ENCODE measurements at places on chromosomes 5 and 9.

- no peak for DNase-seq
Observed at GRCh38 chr9:120625222-120625621, 45.3 kb upstream of the CDK5RAP2 start.

GRCh38 chr5:96636046-96636445 is 26.1 kb upstream of the CAST start:
- DNase-seq: no peak

DNA sequence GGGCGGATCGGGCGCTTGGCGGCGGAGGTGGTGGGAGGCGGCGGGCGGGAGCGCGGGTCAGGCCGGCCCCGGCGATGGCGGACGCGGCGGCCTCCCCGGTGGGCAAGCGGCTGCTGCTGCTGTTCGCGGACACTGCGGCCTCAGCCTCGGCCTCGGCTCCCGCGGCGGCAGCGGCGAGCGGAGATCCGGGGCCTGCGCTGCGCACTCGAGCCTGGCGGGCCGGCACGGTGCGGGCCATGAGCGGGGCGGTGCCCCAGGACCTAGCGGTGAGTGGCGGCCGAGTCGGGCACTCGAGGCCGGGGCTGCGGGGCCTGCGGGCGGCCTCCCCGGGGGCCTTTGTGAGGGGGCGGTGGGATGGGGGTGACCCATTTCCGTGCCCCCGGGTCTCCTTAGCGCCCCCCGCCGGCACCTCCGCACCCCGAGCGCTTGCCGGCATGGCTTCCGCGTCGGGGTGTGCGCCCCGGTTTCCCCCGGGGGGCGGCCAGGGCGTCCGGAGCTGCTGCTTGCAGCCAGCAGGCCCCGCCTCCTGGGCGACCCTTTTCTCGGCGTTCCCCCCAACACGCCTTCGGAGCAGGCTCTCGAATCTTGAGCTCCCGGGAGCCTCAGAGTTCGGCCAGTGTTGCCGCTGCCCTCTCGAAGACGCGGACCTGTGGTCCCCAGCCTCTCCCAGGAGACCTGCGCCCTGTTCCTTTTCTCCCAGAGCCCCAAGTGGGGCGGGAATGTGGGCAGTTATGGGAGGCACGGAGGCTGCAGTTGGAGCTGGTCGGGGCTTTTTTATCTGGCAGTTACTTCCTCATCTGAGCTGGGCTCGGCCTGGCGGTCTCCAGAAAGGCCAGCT is 456 bp downstream of the KDM3B start:
- peak; percentile 55 for DNase-seq

DNA sequence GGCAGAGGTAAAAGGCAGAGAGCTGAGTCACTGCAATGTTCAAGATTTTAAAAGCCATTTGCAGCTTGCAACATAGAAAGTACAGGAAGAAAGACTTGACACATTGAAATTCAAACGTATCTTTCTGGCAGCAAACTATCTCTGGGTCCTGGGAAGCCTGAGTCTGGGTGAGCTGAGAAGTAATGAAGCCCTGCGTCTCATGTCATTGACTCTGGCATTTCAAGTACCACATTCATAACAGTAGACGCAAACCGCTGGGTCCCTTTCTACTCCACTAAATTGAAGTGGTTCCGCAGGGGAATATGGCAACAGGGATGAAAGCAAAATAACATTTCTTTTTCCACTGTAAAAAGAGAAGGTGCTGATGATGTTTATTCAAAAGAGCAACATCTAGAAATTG is 694.3 kb downstream of the BRINP1 start:
- no peak for DNase-seq

DNA sequence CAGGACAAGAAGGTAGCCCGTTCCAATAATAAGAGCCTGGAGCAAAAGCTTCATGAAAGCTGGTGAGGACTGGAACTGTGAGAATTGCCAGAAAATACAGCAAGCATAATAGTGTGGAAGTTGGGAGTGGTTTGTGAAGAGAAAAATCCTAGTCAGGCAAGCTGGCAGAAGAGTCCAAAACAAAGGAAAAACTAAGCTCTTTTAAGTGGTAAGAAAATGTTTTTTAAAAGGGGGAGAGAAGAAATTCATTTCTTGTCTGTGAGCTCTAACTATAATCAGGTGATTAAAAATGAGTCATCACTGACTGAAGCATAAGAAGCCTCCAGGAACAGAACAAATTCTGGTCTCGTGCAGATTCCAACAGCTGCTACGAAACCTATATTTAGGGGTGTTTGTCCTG is 102.6 kb downstream of the CAAP1 start:
- no peak for DNase-seq

- DNase-seq: no peak
Observed at GRCh38 chr5:1447671-1448361, 2.6 kb upstream of the SLC6A3 start.

- DNase-seq: peak; percentile 43
Observed at GRCh38 chr9:5629312-5630080, 589 bp downstream of the RIC1 start.

DNA sequence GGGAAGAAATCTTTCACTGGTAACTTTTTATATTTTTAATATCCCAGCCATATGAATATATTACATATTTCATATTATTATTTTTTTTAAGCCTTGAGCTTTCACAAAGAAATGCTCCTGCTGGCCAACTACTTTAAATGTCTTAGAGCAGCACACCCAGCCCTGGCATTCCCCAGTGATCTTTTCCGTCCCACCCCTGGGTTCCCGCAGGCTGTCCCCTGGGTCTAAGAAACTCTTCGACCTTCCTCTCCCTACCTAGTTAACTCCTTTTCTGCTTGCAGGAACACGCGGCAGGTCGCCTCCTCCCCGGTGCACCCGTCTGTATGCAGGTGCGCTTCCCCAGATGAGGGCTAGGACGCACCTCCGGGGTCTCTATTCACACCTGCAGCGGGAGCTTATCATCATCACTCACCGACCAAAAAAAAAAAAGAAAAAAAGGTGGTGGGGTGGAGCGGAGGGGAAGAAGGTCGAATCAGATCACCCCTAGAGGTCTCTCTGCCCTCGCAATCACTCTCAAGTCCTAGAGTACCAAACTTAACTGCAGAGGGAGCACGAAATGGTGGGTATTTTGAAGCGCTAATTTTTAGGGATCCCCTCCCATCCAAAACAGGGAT is 696 bp downstream of the ZFP62 start:
- peak; percentile 28 for DNase-seq

GRCh38 chr5:173714551-173715428 is 98.3 kb upstream of the BOD1 start:
- DNase-seq: no peak

DNA sequence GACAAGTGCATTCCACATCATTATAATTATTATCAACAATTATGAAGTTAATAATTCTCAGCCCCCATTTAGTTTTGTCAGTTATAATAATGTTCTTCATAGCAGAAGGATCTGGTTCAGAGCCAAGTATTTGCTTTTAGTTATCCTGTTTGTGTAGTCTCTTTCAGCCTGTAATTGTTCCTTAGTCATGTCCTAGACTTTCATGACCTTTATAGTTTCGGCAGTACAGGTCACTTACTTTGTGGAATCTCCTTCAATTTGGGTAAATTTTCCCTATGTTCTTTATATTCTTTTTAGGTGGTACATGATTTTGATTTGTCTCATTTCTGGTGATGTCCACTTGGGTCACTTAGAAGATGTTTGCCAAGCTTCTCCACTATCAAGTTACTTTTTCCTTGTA is 34.3 kb downstream of the UBE2R2 start:
- DNase-seq: no peak

DNA sequence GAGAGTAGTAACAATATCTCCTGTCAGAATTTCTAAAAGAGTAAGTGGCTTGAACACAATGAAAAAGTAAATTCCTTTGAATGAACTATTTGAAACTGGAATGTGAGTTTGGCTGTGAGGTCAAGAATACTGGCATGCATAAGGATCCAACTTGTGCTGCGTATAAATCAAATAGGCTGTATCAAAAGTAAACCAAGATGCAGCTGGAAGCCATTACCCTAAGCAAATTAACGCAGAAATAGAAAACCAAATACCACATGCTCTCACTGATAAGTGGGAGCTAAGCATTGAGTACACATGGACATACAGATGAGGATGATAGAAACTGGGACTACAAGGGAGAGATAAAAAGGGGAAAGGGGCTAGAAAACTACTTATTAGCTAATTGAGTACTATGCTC is 24.0 kb upstream of the SRFBP1 start:
- no peak for DNase-seq

GRCh38 chr5:81638471-81638870 is 112.4 kb downstream of the SSBP2 start:
- no peak for DNase-seq

GRCh38 chr9:98867429-98868168 is 60.1 kb downstream of the GALNT12 start:
- DNase-seq: peak; percentile 69

DNA sequence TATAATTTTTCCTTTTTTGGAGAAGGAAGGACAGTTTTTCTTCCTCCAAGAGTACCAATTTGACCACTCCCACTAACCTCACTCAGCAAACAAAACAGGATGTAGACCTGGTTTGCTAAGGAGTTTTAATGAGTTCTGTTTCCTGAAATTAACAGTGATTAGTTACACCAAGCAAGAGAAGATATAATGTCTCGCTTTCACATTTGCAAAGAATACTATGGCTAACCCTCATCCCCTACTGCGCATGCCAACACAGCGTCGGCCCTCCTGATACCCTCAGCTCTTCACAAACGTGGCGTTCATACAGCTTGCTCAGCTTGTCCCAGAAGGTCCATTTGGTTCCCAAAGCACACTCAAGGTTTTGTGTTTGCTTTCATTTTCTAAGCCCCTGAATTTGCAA is 41.9 kb upstream of the IPPK start:
- DNase-seq: no peak

GRCh38 chr5:98700730-98701129 is 72.7 kb upstream of the RGMB start:
- no peak for DNase-seq

DNA sequence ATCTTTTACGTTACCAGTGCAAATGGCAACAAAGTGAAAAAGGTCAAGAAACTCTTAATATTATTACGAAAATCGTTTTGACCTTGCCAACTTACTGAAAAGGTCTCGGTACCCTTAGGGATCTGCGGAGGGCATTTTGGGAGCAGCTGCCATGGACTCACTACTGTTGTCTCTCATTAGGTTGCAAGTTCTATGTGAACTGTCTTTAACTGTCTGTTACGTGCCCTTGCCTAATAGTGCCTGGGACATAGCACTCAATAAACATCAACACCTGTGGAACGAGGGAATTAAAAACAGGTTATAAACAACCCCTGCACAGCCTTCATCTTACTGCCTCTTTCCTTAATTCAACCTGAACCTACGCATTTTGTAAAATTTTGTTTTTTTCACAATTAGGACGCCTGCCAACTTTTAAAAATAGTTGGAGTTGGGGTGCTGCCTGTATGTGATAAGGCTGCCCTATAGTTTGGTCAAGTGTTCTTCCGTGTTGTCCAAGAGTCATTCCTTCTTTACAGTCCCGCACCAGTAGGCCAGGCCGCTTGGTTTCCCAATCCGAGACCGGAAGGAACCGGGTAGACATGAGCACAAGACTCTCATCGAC is 527 bp upstream of the SREK1 start:
- no peak for DNase-seq

DNA sequence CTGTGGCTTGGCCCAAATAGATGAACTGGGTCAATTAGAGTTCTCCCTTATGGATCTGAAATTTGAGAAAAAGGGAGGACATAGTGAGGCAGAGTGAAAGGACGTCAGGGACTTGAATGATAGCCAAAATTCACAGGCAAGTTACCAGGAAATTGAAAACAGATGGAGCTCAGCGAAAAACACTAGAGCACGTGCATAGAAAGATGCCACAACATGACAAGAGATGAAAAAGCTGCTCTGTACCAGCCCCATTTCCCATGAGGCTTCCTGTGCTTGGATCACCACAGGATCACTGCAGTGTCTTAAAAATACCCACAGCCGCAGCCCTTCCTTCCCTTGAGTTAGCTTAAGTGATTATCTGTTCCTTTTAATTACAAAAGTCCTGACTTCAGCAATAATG is 39.0 kb upstream of the HOMER1 start:
- peak; percentile 30 for DNase-seq

- no peak for DNase-seq
Observed at GRCh38 chr5:585556-585955, 26.6 kb upstream of the CEP72 start.

DNA sequence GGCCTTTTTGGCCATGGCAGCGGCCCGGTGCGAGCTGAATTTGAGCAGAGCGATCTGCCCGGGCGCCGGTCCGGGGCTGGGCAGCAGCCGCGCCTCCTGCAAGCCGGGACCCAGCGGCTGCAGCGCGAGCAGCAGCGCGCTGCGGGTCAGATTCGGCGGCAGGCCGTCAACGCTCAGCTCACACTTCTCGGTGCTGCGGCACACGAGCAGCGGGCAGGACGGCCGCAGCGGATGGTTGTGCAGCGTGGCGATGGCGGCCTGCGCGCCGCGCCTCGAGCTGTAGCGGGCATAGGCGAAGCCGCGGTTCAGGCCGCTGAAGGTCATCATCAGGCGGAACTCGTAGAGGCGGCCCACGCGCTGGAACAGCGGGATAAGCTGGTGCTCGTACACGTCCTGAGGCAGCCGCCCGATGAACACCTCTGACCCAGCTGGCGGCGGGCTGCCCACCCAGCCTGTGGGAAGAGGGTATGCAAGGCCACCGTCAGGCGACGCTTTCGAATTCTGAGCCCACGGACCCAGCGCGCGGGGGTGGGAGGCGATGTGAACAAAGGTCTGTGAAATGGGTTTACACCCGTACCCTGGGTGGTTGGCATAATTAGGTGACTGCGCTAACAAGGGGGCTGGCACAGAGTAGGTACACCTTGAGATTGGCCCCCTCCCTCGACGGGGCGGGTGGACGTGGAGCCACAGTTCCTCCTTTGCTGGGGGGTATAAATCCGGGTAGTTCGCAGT is 755 bp downstream of the DND1 start:
- no peak for DNase-seq

DNA sequence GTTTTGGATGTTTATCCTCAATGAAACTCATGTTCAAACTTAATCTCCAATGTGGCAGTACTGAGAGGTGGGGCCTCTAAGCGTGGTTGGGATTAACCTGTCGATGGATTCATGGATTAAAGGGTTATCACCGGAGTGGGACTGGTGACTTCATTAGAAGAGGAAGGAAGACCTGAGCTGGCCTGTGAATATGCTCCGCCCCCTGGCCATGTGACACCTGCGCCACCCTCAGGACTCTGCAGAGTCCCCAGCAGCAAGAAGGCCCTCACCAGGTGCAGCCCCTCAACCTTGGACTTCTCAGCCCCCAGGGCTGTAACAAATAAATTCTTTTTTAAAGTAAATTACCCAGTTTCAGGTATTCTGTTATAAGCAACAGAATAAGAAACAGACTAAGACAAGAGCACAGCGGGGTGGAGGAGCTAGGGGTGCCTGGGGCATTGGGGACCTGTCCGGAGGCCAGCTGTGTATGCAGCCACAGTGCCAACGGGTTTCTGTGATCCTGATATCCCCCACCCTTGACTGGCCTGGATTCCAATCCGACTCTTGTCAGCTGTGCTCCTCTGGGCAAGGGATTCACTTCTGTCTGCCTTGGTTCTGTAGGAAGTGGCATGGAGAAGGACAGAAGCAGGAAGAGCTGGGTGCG is 3.2 kb upstream of the MAPK9 start:
- DNase-seq: no peak

DNA sequence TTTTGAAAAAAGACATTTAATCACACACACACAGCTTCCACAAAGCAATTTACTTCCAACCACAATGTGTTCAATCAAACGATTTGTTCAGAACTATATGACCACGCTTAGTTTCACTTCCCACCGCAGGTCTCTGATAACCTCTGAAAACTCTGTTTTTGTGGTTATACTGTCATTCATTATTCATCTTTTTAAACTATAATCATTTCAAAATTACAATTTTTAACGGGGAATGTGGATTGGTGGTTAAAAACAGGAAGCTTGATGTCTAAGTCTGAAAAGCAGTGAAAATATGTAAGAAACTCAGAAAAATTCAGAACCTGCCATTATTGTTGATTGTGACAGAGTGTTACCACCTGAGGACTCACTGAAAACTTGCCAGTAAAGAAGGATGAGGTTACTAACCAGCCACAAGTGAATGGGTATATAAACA is 12.7 kb upstream of the TMEM174 start:
- DNase-seq: no peak
